ENCODE measurements at places on chromosomes 12 and 14. TPM values are rescaled to one million over a fixed set of nuclear protein-coding genes. Genes with fewer than 3 reads are reported as not detected.

The SOAT2 gene
- not detected for total RNA-seq

The AVPR1A gene
- total RNA-seq = not detected

The PRICKLE1 gene
- 0.34 TPM for total RNA-seq

The SLCO1B3 gene
- not detected for total RNA-seq

The GDF3 gene
- not detected for total RNA-seq
